ENCODE measurements at places on chromosomes 12 and 14.

- no peak for DNase-seq
Measured at GRCh38 chr14:55781046-55781445, 201.0 kb downstream of the KTN1 start.

DNA sequence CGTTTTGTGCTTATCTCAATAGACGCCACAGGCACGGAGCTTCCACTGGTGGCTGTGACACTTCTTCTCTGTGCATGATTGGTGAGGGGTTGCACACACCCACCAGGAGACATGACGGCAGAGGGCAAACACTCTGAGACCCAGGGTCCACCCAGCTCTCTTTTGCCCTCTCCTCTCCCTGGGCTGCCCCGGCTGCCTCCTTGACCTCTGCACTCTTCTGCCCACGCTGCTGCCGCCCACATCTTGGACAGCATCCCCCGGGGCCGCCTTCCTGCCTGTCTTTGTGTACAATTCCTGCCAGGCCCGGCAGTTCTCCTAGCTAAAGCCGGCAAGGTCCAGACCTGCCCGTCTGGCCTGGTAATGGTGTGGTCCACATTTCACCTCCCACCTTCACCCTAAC lies 44.7 kb downstream of the DPF3 start:
- DNase-seq = no peak

- no peak for DNase-seq
Measured at GRCh38 chr12:115421796-115422709, 738.1 kb upstream of the TBX3 start.

- DNase-seq = no peak
Measured at GRCh38 chr12:124361074-124361970, 66.4 kb downstream of the RFLNA start.

GRCh38 chr14:47211263-47211662 lies 464.1 kb downstream of the MDGA2 start:
- DNase-seq = no peak

GRCh38 chr12:109115758-109116610 lies at the start of gene ACACB:
TSS of gene ACACB (plus strand) at chr12:109116587. CDS start at chr12:109139406, 22,819 bp downstream.
- DNase-seq = no peak

- no peak for DNase-seq
Measured at GRCh38 chr14:73712540-73713180, 1.5 kb downstream of the PNMA1 start.

DNA sequence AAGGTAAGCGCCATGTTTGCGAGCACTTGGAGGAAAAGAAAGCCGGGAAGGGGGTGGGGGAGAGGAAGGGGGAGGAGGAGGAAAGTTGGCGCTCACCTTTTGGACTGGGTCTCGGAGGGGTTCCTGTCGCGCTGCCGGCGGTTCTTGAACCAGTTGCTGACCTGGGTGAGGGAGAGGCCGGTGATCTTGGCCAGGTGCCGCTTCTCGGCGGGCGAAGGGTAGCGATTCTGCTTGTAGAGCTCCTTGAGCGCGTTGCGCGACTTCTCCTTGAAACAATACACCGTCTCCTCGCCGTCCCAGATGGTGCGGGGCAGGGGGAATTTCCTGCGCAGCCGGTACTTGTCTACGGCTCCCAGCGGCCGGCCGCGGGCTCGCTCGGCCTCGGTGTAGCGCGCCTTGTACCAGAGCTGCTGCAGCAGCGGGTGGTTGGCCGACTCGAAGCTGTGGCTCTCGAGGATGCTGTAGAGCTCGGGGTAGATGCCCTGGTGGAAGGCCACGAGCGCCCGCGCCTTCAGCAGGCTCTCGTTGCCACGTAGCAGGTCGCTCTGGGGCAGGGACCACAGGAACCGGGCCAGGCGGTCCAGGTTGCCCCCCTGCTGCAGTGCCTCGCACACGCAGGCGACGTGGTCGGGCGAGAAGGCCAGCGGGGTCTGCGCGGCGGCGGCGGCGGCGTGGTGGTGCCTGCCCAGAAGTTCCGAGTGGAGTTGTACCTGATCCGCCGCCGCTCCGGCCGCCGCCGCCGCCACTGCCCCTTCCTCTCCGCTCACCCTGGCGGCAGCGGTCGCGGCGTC lies 840 bp downstream of the SIX4 start:
- peak; percentile 46 for DNase-seq

DNA sequence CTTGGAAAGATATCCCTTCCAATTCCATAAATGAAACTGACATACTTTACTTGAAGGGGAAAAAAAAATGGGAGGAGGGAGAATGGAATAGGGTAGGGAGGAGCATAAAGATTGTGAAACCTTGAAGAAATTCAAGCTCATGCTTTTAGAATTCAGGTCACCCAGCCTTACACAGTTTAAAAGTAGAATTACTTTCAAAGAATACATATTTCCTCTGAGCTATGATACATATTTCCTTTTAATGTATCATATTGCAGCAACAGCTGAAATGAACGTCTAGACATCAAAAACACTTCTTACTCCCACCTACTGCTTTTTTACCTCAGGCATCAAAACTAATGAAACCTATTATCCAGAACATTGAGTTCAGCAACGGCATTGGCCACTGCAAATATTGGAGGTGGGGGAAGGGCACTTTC lies 156.0 kb downstream of the MED13L start:
- no peak for DNase-seq

DNA sequence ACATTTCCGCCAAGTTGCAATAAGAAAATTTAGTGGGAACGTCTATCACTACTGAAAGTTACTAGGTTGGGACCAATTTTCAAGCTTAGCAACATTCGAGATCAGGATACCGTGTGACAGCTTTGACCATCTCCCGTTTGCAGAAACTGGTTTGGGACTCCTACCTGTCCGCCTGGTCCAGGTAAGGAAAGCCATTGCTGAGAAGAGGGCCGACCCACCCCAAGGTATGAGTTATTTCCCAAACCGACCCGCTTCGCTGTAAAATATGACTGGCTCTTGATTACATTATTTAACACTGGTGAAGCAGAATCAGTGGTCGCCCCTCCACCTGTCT lies 271 bp downstream of the DNAI7 start:
- DNase-seq = no peak

- no peak for DNase-seq
Measured at GRCh38 chr12:40253936-40254335, 29.1 kb downstream of the LRRK2 start.

GRCh38 chr14:54606178-54606577 lies 39.2 kb downstream of the SAMD4A start:
- DNase-seq = peak; percentile 86

Data from HFFc6 (cell line).